ENCODE measurements at places on chromosomes 7 and 10. TPM values are rescaled to one million over a fixed set of nuclear protein-coding genes. Genes with fewer than 3 reads are reported as not detected.

- no peaks in the 10 kb centered on the region for H3K36me3 ChIP-seq
- no peak for DNase-seq
- peaks cover 16% of the 10 kb centered on the region for H3K27me3 ChIP-seq
- H3K4me1 ChIP-seq: no peaks in the 10 kb centered on the region
These were observed 3.6 kb downstream of the ADARB2 start for GRCh38 chr10:1733720-1734119.

DNA sequence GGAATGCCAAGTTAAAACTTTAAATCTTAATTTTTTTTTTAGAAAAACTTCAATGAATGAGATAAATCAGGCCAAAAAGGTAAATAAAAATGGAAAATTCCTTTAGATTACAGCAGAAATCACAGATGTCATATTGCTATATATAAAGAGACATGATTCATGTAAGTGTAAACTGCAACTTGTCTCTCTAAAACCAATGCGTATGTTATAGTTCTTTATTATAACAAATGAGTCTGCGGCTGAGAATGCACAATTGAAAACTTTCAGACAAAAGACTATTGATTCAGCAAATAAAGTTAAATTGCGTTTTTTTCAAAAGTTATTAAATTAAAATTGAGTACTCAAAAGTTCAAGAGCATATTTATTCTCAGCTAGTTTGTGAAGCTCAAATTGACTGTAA lies 425.3 kb downstream of the PARD3 start:
- no peak overlapping the region for H3K27ac ChIP-seq
- no peak for DNase-seq
- H3K4me3 ChIP-seq: no peak overlapping the region

The LRGUK gene
- total RNA-seq: 0.55 TPM

GRCh38 chr7:128796327-128796726 lies 4.6 kb downstream of the CCDC136 start:
- peaks cover 9% of the 10 kb centered on the region for H3K4me1 ChIP-seq
- H3K4me3 ChIP-seq: no peak overlapping the region
- H3K27ac ChIP-seq: no peak overlapping the region
- no peak for DNase-seq

DNA sequence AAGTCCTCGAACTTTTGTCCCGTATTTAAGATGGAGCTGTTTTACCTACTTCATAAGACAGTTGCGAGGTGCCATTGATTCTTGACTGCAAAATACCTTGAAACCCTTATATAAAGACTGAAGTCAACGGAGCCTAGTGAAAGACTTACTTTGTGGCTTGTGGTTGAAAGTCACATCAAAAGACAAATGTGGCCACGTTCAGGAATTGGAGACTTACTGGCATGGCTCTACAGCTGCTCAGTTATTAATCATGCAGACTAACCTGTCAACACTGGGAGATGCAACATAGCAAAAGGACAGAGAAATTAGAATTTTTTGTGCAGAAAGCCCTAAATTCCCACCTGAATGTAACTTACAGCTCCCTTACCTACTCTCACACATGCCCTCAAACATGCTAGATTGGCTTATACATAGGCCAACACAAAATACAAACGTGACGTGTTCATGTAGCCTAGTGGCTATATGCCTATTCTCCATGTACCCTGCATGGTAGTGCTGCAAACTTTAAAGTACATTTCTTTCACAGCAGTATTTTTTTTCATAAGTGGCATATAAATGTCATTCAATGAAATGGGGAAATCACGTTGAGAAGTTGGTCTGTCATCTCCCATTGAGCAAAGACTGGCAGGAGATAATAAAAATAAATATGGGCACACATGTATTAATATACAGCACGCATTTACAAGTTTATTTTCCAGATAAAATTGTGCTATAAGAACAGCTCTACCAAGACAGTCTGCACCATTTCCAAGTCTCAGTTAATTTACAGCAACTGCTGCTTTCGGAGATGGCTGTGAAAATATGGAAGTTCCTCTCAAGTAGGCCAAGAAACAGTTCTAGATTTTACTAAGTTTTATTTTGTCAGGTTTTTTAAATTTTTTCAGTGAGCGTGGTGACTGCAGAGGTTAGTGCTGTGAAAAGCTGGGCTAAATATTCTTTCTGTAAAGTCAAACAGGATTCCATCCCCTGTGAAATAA lies 170.4 kb upstream of the C7orf33 start:
- no peaks in the 10 kb centered on the region for H3K36me3 ChIP-seq
- DNase-seq: no peak
- H3K4me3 ChIP-seq: no peak overlapping the region
- no peaks in the 10 kb centered on the region for H3K27me3 ChIP-seq
- no peak overlapping the region for H3K27ac ChIP-seq

DNA sequence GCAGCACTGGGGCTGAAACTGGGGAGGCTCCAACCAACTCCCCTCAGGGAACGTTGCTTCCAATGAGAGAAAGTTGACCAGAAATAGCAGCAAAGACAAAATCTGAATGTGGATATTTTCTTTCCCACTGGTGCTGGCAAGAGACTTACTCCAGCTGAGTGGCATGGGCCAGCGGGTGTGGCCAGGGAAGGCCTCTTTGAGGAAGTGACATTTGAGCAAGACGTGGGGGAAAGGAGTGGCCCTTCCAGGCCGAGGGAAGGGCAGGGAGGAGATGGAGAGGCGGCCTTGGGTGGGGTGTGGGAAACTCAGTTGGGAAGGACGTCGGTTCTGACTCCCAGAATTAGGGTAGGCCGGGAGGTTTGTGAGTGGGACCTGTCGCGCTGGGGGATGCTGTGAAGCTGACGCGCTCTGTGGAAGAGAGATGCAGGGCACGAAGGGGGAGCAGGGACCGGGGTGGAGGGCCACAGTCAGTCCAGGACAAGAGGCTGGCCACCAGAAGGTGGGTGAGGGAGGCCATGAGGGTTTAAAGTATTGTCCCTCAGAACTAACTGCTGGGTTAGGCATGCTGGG lies 96.7 kb upstream of the IKZF1 start:
- H3K27ac ChIP-seq: no peak overlapping the region
- peaks cover 90% of the 10 kb centered on the region for H3K4me1 ChIP-seq
- no peaks in the 10 kb centered on the region for H3K36me3 ChIP-seq
- H3K27me3 ChIP-seq: no peaks in the 10 kb centered on the region

The ANKRD30A gene
- total RNA-seq: not detected

The BLNK gene
- 0.19 TPM for total RNA-seq

The SORCS1 gene
- total RNA-seq: not detected

- no peak overlapping the region for H3K27ac ChIP-seq
- H3K27me3 ChIP-seq: no peaks in the 10 kb centered on the region
- no peak overlapping the region for H3K4me3 ChIP-seq
- peaks cover 3% of the 10 kb centered on the region for H3K4me1 ChIP-seq
- no peaks in the 10 kb centered on the region for H3K36me3 ChIP-seq
- no peak for DNase-seq
These were observed 16.8 kb upstream of the RAMP3 start for GRCh38 chr7:45140827-45141226.

GRCh38 chr7:55150709-55151451 lies 132.1 kb downstream of the EGFR start:
- no peak overlapping the region for H3K4me3 ChIP-seq
- no peaks in the 10 kb centered on the region for H3K27me3 ChIP-seq
- DNase-seq: no peak
- no peaks in the 10 kb centered on the region for H3K4me1 ChIP-seq
- H3K27ac ChIP-seq: no peak overlapping the region

DNA sequence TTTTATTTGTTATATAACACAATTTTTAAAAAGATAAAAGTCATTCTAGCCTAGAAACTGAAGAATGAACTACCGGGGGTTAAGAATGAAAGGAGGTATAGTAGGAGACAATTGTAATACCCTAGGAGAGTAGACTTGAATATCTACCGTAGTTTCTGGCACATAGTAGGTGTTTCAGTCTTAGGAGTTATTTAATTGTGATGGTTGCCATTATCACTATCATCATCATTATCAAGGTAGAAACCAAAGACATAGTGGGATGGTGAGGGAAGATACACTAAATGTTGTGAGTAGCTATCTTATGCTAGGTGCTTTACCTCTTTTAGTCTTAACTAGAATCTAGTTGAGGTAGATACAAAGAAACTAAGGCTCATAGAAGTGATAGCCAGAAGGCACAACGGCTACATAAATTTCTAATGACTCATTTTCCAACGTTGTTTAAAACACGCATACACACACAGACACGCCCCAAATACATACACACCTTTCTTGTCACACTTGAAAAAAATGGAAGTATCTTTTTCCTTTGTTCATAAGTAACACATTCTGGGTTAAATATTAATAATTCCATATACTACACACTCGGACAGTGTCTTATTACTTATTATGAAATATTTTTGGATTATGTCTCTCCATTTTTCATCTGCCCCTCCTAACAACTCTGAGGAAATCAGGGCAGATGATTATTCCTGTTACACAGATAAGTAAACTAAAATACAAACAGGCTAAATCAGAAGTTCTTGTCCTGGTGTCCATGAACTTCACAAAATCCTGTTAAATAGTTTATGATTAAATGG lies 2.0 kb upstream of the ANLN start:
- no peak overlapping the region for H3K27ac ChIP-seq
- H3K4me3 ChIP-seq: no peak overlapping the region
- H3K36me3 ChIP-seq: no peaks in the 10 kb centered on the region
- H3K27me3 ChIP-seq: no peaks in the 10 kb centered on the region
- no peak for DNase-seq

GRCh38 chr10:130652964-130653578 lies 516.9 kb downstream of the GLRX3 start:
- no peaks in the 10 kb centered on the region for H3K36me3 ChIP-seq
- H3K27me3 ChIP-seq: no peaks in the 10 kb centered on the region
- no peak for DNase-seq
- H3K4me1 ChIP-seq: no peaks in the 10 kb centered on the region
- no peak overlapping the region for H3K4me3 ChIP-seq
- no peak overlapping the region for H3K27ac ChIP-seq

DNA sequence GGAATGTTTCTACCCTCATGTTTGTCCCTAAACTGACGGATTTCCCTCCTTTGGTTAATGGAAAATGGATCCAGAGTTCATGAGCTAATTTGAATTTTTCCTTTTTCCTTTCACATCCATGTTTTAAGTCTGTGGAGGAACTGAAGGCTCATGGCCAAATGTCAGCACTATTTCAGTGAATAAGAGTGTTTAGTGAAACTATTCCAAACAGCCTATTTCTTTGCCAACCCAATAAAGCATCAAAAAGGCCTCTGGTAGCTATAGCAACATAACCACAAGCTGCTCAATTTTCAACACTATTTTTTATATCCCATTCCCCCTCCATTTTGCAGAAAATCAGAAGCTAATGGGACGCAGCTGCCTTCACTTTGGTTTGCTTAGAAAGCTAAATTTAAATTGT lies 1454.1 kb downstream of the GATA3 start:
- DNase-seq: no peak
- no peaks in the 10 kb centered on the region for H3K4me1 ChIP-seq
- H3K36me3 ChIP-seq: no peaks in the 10 kb centered on the region

- no peak for DNase-seq
- H3K4me3 ChIP-seq: peak overlapping the region; percentile 99
- no peaks in the 10 kb centered on the region for H3K36me3 ChIP-seq
- H3K4me1 ChIP-seq: peaks cover 31% of the 10 kb centered on the region
These were observed 480 bp downstream of the VPS50 start for GRCh38 chr7:93232673-93233018.

The OPALIN gene
- not detected for total RNA-seq

DNA sequence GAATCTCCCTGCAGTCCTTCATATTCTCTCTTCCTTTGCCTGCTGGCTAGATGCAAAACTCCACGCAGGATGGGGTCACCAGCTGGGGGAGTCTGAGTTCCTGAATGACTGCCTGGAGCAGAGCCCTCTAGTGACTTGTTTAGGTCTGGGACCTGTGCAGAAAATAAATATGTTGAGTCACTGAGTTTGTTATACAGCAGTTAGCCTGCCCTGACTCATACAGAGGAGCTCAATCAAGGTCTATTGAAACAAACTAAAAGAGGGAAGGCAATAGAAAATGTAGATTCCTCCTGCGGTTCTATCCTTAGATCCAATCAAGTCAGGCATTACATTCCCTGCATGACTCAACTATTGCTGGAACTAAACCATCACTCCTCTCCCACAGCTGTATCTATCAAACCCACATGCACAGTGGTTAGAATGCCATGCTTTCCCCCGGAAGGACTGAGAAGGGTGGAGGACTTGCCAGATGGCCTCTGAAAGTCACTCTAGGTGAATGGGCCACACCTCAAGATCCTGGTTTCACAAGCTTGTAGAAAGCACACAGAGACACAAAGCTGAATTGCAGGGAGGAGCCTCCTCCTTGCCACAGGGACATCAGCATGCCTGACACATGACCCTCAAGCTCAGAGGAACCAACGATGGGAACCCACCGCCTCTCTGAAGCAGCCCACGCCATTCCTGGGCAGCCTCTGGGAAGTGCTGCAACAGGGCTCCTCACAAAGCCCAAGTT lies 73.9 kb downstream of the SH3PXD2A start:
- H3K27ac ChIP-seq: no peak overlapping the region
- H3K4me1 ChIP-seq: no peaks in the 10 kb centered on the region
- no peaks in the 10 kb centered on the region for H3K27me3 ChIP-seq
- no peak overlapping the region for H3K4me3 ChIP-seq
- no peaks in the 10 kb centered on the region for H3K36me3 ChIP-seq

DNA sequence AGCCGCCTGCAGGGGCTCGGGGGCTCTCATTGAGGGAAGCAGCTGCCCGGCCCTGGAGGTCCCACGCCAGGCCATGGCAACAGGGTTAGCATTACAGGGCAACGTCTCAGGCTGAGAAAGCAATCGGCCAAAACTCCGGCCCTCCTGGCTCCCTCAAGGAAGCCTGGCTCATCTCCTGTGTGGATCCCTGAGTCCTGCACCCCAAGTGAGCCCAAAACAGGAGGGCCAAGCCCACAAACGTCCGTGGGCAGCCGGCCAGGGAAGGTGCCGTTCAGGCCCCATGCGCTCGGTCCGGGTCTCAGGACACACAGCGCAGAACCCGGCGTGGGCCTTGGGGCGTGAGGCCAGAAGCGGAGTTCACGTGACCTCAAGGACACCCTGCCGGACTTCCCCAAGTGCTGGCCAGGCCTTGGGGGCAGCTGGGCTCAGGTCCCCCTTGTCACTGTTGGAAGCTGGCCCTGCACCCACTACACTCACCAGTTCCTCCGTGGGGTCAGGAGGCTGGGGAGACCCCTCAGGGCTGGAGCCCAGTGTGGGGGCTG lies 8.0 kb upstream of the PWWP2B start:
- no peaks in the 10 kb centered on the region for H3K36me3 ChIP-seq
- no peaks in the 10 kb centered on the region for H3K27me3 ChIP-seq
- no peak overlapping the region for H3K27ac ChIP-seq
- peaks cover 7% of the 10 kb centered on the region for H3K4me1 ChIP-seq
- DNase-seq: no peak

Measured in CD4-positive, alpha-beta memory T cell (primary cell).